ENCODE measurements at places on chromosomes 6 and 20.
A peak's percentile ranks its signal among the peaks of the same experiment; 100 is the strongest.

- DNase-seq = no peak
These were observed 261.4 kb upstream of the TFAP2D start for GRCh38 chr6:50451826-50452400.

- DNase-seq = no peak
These were observed 160.5 kb downstream of the RNASET2 start for GRCh38 chr6:166795879-166796278.

DNA sequence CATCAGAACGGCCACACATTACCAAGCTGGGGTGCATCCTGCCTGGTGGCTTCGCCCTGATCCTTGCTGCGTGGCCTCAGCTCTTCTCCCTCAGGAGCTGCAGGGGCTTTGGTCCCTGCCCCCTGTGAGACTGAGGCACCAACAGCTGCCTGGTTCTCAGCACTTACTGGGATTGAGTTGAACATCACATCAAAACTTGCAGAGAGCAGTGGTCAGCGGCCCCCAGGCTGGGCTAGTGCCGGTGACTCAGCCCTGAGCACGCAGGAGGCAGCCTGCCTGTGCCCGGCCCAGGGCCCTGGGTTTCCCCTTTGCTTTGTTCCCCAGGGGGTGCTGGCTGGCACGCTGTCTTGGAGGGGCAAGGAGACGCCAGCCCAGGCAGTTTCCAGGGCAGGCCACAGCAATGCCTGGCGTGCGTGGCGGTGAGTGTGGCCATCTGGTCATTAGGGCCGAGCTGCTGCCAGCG lies 63.3 kb downstream of the DLL1 start:
- no peak for DNase-seq

- no peak for DNase-seq
These were observed 1.6 kb downstream of the SLC22A7 start for GRCh38 chr6:43299338-43300293.

- DNase-seq = peak; percentile 72
These were observed 17.5 kb upstream of the FAM110A start for GRCh38 chr20:815914-816606.

GRCh38 chr6:101783287-101783686 lies 389.8 kb downstream of the GRIK2 start:
- no peak for DNase-seq

DNA sequence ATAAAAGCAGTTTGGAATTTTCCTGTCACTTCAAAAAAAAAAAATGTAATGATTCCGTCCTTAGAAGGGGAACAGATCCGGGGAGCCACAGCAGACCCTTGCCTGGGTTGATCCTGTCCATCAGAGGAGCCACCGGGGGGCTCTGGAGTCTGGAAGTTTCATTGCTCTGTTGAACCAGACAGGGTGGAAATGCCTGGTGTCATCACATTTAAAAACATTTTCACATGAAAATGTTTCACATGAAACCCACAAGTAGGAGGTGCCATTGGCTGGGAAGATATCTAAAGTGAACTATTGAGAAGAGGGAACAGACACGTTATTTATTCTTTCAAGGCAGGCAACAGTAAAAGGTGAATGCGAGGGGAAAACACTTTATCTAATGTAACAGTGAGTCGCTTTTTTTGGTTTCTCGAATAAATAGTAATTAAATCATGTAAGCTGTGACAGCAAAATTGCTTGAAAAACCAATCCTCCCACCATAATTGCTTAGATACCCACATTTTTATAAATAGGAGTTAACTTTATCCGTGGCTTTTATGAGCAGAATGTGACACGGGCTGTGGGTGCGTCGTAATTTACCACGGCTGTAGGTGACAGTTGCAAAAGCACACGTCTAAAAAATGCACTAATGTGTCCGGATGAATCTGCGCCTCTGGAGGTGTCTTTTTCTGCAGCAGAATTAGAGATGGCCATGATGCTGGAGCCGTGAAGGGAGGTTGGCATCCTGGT lies 323.4 kb downstream of the TAF4 start:
- no peak for DNase-seq

DNA sequence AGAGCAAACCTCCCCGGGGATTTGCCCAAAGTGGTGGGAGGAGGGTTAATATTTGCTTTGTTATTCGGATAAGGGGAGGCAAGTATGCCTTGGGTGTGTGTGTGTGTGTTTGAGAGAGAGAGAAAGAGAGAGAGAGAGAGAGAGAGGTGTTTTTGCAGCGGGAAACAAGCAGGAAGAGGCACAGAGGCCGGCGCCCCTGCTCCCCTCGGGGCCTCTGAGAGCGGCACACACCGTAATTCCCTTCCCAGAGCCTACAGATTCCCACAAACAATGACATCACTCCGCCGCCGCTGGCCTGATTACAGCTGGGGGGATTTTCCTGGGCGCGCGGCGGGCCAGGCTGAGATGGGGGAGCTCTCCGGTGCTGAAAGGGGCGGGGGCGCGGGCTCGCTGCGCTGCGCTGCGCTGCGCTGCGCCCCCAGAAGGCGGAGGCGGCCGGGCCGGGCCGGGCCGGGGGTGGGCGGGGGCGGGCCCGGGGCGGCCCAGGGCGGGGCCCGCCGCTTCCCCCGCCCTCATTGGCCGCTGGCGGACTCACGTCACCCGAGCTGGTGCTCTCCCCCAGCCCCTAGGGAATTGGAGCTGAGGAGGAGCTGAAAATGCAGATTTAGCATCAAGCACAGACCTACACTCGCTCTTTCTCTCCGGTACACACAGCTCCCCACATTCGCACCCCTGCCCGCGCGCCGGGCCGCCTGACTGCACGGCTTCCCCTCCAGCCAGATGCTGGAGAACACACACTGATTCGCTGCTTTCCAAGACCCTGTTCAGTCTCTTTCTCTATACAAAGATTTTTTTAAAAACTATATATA lies at the start of gene PCSK2:
TSS of gene PCSK2 (plus strand) at position 631 of the 809 bp plus-strand sequence. CDS start 266 bp downstream, outside the sequence.
- DNase-seq = no peak

DNA sequence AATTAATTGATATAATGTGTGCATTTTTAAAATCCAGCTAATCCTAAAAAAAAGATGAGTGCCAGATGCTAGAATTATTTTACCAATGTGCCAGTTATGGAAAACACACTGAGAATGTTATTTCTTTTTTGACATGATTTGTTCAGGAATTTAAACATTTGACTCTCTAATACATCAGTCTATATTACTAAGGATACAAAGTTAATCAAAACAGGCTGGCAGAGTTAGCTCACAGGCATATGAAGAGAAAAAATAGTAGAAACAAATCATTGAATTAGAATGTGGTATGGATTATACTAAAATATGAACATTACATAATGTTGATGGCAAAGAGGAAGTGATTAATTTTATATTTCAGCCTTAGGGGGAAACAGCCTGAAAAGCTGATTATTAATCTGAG lies 368.3 kb upstream of the GJE1 start:
- DNase-seq = no peak

DNA sequence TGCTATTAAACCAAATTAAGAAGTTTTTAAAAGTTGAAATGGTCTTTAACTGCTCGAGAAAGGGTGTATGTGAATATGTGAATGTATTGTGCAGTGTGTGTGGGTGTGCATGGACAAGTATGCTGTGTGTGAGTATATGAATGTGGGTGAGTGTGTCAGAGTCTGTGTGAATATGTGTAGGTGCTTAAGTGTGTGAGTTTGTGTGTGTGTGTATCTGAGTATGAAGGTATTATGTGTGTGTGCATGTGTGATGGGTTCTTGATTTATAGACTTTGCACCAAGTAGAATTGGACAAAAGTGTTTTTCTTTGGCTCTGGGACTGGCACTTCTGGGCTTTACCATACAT lies 21.6 kb downstream of the EYA2 start:
- DNase-seq = no peak

GRCh38 chr6:149114167-149114566 lies 203.3 kb upstream of the TAB2 start:
- no peak for DNase-seq

DNA sequence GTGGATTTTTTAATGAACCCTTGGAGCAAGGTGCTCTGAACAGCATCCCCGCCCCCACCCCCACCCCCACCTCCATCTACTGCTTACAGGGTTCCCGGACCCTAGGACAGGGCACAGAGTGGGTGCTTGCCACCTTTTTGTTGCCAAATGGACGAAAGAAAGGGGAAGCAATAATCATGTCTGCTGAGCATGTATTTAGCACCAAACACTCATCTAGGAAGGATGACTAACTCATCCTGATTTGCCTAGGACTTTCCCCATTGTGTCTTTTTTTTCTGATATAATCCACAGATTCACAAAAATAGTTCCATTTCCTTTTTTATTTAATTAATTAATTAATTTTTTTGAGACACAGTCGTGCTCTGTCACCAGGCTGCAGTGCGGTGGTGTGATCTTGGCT lies 1.2 kb upstream of the PLTP start:
- no peak for DNase-seq

DNA sequence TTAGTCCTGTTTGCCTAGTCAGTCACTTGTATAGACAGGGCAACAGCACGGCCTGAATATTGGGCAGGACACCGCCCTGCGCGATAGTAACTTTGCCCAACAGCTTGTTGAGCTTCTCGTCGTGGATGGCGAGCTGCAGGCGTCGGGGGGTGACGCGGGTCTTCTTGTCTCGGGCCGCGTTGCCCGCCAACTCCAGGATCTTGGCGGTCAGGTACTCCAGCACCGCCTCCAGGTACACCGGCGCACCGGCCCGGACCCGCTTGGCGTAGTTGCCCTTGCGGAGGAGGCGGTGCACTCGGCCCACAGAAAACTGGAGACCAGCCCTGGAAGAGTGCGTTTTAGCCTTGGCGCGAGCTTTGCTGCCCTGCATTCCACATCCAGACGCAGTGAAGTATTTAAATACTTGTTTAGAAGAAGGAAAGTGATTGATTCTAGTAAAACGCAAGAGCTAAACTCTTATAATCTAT lies 92.8 kb upstream of the BTN3A2 start:
- no peak for DNase-seq

- DNase-seq = no peak
These were observed 111.7 kb downstream of the THBS2 start for GRCh38 chr6:169141671-169142537.

DNA sequence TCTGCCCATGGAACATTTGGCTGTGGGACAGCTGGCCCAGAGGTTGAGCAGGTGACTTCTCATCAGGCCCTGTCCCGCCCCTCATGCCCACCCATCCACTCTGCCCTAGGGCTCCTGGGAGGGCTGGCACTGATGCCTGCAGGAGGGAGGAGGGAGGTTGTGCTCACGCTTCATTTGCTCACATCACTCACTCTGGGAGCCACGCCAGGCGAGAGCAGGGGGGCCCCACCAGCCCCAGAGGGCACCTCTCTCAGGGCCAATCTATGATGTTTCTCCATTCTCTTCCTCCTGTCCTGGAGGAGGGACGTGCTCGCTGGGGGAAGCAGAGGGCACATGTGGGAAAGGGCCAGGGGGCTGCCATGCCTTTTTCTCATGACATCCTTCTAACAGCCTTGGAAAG lies 10.9 kb upstream of the GLP1R start:
- DNase-seq = no peak

DNA sequence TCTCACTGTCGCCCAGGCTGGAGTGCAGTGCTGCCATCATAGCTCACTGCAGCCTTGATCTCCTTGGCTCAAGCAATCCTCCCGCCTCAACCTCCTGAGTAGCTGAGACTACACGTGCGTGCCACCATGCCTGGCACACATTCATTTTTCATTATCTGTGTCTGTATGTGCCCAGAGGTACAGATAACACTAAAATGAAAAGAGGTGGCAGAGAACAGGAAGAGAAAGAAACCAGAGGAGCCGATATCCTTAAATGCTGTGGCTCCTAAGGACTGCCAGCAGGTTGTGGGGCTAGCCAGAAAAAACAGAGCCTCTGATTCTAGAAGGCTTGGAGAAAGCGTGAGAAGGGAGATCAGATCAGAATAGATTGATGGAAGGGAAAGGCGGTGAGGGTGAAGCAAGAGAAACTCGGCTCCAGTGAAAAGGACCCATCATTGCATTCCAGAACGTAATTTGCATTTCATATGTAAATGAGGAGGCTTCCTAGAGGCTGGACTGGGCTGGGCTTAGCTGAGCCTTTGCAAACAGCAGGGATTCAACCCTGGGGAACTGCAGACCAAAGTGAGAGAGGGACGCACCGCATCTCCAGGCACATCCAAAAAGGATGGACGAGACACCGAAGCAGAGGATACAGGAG lies 64.2 kb downstream of the GCNT2 start:
- DNase-seq = no peak

- DNase-seq = no peak
These were observed 243.8 kb upstream of the PMEPA1 start for GRCh38 chr20:57953638-57954037.

- no peak for DNase-seq
These were observed 256.4 kb upstream of the POU3F2 start for GRCh38 chr6:98578016-98578415.

DNA sequence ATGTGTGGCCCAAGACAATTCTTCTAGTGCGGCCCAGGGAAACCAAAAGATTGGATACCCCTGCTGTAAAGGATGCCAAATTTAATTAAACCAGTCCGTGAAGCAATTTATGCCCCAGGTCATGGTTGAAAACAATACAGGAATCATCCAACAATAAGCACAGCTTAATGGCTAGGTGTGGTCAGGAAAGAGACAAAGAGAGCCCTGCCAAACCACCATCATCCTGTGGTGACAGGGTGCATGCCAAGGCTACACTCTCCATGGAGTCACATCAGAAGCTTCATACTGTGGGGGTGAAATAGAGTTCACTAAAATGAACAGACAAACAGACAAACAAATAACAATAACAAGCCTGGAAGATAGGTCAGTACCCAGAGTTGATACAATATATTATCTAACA lies 62.7 kb downstream of the DZANK1 start:
- no peak for DNase-seq

- no peak for DNase-seq
These were observed 218.4 kb upstream of the GGTLC1 start for GRCh38 chr20:24206995-24207394.

GRCh38 chr6:17863901-17864754 lies 123.3 kb downstream of the KIF13A start:
- DNase-seq = no peak

GRCh38 chr6:83098589-83098988 lies 31.1 kb downstream of the DOP1A start:
- DNase-seq = no peak
